ENCODE measurements at places on chromosomes 5 and 9.

GRCh38 chr9:27655441-27655840 is 82.2 kb upstream of the C9orf72 start:
- DNase-seq = no peak

DNA sequence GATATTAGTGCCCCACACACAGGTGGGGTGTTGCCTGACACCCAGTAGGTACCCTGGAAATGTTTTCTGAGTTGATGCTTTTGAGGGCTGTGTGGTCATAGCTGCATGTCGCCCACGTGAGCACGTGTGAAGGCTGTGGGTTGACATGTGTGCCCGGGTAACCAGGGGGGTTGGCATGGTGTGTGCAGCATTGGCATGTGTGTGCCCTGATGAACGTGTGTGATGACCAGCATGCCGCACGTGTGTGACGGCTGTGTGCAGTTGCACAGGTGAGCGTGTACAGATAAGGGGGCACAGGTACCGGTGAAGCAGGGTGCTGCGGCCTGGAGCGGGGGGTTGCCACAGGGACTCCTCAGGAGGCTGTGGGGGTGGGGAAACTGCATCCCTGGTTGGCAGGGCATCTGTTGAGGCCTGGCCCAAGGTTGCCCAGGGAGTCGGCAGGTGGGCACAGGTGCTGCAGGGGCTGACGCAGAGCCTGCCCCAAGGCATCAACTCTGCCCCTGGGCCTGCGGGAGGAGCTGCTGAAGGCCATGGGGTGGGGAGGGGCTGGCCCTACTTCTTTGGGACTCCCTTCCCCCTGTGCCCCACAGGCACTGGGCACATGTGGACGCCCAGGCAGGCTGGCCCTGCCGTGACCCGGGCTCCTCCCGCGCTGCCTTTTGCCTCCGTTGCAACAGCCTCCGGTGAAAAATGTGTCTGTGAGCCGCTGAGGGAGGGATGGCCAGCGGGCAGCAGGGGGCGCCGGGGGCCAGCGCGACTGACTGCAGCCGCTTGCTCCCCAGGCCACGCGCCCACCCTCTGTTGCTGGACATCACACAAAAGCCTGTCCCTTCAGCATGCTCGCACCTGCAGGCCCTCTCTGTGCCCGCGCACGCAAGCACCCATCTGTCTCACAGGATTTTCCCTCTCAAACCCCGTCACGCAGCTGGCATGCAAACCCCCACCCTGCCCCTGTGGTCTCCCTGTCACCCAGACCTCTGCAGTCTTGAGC is 2.2 kb downstream of the UNC5A start:
- DNase-seq = peak; percentile 62

DNA sequence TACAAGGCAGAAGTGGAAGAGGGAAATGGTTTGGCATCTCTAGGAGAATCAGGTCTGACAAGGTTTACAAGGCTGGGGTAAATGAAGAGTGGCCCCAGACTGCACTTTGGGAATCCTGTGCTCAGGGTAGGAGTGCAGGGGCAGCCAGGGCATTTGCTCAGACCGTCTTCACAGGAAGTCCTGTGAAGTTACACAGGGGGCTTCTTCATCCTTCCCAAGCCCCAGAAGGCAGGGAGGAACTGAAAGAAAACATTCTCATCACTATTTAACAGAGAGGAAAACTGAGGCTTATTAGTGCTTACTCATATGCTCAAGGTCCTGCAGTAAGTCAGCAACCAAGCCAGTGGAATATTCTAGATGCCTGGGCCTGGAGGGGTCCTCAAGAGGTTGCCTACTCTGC is 80.7 kb downstream of the NRG2 start:
- DNase-seq = no peak

- DNase-seq = no peak
Observed at GRCh38 chr9:115712981-115713380, 440.6 kb upstream of the PAPPA start.

- DNase-seq = peak; percentile 32
Observed at GRCh38 chr9:11319538-11319937, 706.7 kb upstream of the PTPRD start.

GRCh38 chr9:106479679-106480078 is 383.3 kb upstream of the ZNF462 start:
- DNase-seq = no peak

GRCh38 chr5:92505925-92506324 is 1075.1 kb downstream of the NR2F1-AS1 start:
- DNase-seq = no peak

GRCh38 chr5:124873188-124873587 is 126.7 kb upstream of the ZNF608 start:
- DNase-seq = no peak

DNA sequence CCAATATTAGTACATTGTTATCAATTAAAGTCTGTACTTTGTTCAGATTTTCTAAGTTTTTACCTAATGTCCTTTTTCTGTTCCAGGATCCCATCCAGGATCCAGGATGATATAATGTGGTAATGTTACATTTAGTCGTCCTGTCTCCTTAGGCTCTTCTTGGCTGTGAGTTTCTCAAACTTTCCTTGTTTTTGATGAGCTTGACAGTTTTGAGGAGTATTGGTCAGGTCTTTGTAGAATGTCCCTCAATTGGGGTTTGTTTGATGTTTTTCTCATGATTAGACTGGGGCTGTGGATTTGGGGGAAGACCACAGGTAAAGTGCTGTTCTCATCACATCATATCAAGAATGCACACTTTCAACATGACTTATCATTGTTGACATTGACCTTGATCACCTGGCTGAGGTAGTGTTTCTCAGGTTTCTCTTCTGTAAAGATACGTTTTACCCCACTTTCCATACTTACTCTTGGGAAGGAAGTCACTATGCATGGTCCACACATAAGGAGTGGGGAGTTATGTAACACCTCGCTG is 9.6 kb downstream of the NDFIP1 start:
- no peak for DNase-seq

GRCh38 chr5:56273376-56273955 is 40.3 kb upstream of the ANKRD55 start:
- DNase-seq = no peak

GRCh38 chr9:129182122-129182521 is 4.1 kb upstream of the IER5L start:
- DNase-seq = no peak

DNA sequence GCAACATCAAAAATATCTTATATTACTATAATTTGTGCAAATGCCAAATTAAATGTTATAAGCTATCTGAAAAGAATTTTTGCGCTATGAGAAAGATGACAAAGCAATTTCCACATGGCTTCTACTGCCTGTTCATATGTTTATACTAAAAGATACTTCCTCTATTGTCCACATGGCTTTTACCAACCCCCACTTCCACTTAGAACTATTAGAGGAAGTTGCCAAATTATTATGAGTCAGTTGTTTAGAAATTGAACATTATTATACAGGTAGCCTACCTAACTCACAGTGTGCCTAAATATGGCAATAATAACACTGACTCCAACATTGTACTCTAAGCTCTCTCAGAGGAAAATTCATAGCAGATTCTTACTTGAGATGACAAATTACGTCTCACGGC is 37.6 kb upstream of the SLC27A6 start:
- DNase-seq = no peak

- no peak for DNase-seq
Observed at GRCh38 chr5:1343931-1344901, 683 bp downstream of the CLPTM1L start.

DNA sequence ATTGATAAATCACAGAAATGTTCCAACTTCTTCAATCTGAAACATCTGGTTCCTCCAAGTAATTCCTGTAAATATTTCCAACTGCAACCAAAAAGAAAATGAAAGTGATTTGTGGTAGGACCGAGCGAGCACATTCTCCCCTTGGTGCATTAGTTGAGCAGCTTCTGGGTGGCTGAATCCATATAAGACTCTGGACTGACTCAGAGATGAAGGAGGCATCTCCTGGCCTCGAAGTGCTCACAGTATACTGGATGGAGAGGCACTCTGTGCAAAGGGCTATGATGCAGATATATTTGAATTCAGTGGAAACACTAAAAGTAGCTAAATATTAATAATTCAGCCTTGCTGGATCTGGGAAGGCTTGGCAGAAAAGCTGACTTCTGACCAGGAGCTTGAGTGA is 265.0 kb downstream of the MARCHF11 start:
- no peak for DNase-seq

- DNase-seq = peak; percentile 67
Observed at GRCh38 chr9:109497226-109498153, 617 bp downstream of the PTPN3 start.

DNA sequence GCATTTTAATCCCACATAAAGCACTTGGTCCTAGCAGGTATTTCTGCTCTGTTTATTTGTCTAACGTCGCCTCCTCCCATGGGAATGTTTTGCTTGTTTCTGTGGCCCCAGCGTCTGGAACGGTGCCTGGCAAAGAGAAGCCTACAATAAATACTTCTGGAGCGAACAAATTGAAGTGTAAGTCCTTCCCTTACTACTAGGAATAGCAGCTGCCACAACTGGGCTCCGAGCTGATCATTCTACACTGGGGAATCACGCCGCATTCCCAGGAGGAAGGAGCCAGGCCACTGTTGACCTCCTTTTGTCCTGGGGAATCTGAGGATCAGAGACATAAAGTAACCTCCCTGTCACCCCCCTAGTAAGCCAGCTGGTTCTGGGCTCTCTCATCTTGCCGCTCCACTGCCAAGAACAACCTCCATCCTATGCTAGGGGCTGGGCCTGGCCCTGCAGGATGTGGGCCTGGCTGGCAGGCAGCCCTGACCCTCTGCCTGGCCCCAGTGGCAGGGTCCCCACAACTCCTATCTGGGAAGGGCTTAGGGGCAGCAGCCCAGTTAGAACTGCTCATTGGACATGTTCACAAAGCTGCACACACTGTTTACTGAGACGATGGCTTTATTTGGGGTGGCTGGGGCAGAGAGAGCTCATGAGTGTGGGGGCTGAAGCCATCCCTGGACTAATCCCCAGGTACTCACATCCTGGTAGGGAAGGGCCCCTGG is 82.8 kb downstream of the GTF3C4 start:
- DNase-seq = peak; percentile 16

- peak; percentile 75 for DNase-seq
Observed at GRCh38 chr5:69492391-69492922, at the start of gene OCLN. Gene OCLN, plus strand, starts transcription at chr5:69492790. Its CDS starts 11,455 bp downstream, at chr5:69504245.

GRCh38 chr9:126211441-126212074 is 115.1 kb upstream of the MVB12B start:
- DNase-seq = no peak

- DNase-seq = no peak
Observed at GRCh38 chr5:115577741-115578140, 24.5 kb downstream of the TICAM2 start.

DNA sequence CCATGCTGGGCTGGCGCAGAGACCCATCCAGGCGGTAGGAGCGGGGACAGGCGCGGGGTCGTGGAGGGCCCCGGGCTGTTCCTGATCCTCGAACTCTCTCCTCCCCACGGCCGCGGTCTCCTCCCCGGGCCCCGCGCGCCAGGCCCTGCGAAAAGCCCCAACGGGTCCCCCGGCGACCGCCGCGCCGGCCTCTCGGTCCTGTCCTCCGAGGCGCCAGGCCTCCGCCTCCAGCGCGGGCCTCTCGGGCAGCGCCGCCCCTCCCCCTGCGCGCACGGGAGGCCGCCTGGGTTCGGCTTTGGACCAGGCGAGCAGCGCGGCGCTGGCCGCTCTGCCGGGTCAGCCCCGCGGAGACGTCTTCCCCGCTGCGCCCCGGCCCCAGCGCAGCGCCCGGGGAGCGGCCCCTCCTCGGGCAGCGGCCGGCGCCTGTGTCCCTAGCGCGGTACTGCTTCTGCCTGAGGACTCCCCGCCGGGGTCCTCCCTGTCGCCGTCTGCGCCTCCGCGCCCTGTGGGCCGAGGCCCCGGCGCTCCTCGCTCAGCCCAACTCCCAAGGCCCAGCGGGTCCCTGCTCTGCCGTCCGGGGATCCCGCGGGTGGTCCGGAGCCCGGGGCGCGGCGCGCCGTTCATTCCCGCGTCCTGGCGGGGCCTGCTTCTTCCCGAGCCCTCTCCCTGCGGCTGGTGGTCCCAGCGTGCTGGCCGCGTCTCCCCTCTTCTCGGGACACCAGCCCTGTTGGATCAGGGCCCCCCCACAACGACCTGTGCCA is 13.4 kb downstream of the COL23A1 start:
- no peak for DNase-seq

- DNase-seq = no peak
Observed at GRCh38 chr5:83485842-83486241, 14.3 kb downstream of the VCAN start.

- DNase-seq = no peak
Observed at GRCh38 chr5:28542987-28543386, 1504.6 kb upstream of the CDH9 start.

DNA sequence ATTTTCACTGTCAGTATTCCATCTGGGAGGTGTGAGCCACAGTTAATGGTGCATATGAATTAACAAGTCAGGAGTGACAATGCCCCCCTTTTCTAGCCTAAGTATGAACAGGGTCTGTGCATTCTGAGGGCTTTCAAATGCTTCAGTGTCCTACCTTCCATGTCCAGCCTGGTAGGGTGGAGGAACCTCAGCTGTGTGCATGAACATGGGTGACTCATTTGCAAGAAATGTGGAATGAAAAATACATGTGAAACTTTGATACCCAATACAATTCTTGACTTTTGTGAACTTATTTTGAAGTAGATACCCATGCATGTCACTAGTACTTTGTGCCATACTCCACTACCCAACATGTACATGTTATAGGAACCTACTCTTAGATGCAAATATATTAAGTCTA is 375.8 kb downstream of the SEMA5A start:
- no peak for DNase-seq

DNA sequence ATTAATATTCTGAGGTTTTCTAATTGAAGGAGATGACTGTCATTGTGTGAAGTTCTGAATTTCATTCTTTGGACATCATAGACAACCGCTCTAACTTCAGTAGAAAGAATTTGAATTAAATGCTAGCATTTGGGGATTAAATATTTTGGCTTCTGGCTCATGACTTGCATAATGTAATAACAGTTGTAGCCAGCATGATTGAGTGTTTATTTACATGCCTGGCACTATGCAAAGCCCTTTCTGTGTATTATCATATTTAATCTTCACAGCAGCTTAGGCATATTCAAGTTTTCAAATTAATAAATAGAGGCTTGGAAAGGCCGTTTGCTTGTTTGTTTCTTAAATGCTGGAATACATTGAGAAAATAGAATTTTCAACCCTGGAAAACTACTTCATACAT is 19.6 kb upstream of the HTR1A start:
- DNase-seq = no peak

GRCh38 chr5:44935262-44935661 is 126.5 kb downstream of the MRPS30 start:
- DNase-seq = no peak

- no peak for DNase-seq
Observed at GRCh38 chr9:78664370-78664769, 367.4 kb downstream of the PSAT1 start.

- DNase-seq = no peak
Observed at GRCh38 chr5:139869042-139869790, 73.6 kb downstream of the PSD2 start.

DNA sequence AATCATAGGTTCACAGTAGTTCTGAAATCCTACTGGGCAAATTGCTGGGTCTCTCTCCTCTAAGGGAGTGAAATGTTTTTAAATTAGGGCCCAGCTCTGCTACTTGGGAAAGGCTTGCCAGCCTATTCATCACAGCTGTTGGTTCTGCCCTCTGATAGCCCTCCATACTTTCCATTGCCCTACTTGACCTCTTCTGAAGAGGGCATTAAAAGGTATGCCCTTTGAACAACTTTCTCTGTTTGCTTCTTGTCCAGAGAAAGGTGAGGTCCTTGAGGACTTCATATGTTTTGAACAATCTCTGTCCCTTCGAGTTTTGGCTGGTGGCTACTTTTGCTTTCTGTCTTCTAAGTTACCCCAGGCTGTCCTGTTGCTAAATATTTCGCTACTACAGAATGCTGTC is 62.3 kb upstream of the JAK2 start:
- DNase-seq = no peak

- DNase-seq = no peak
Observed at GRCh38 chr9:5556101-5556705, 45.9 kb downstream of the PDCD1LG2 start.

GRCh38 chr9:111349766-111350165 is 19.7 kb upstream of the OR2K2 start:
- no peak for DNase-seq

Data from D341Med (cell line).